ENCODE measurements at places on chromosomes 2 and 18.

DNA sequence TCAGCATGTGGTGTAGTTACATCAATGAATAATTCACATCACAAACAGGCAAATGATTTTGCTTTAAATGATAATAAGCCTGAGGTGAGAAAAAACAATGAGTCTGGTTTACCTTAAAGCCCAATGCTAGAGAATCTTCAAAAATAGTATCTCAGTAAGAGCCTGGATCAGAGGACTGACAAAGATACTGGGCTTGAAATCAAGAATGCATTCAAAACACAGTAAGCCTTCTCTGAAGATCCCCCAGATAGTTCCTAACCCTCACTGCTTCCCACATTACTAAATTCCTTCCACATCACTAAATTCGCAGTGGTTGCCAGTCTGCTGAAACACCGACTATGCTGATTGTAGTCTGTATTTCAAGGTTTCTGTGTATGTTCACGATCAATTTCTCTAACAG, 514.9 kb downstream of the SUCLG1 start:
- DNase-seq = no peak

- DNase-seq = no peak
These were observed 60.7 kb downstream of the DGKD start for GRCh38 chr2:233414777-233415570.

DNA sequence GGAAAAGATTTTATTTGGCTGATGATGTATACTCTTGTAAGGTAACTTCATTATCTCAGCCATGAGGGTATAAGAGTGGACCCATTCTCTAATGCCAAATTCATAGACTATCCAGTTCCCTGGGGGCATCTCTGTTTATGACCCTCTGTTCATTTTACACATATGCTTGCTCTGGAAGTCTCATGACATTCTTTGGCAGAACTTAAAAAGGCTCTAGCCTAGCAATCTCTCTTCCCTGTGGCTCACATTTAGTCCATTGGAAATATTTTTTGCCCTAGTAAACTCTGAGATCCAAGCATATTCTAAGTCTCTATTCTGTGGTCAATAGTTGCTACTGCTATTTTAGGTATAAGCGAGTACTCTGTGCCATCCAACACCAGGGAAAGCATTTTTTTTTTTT, 1201.8 kb upstream of the ZEB2 start:
- DNase-seq = no peak

DNA sequence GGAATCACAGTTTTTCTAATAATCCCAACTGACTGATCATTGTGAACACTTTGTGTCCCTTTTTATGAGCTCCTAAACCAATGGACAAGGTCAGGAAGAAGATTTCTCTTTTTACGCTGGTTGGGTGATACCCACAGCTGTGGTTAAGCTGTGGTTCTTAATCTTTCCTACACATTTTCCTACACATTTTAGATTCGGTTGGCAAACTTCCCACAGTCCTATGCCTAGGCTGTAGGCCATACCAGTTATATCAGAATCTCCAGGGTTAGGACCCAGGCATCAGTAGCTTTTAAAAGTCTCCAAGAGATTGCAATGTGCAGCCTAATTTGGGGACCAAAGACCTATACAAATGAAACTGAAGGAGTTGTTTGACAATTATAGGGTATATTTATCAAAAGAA, 203.0 kb downstream of the SP3 start:
- peak; percentile 71 for DNase-seq

- DNase-seq = no peak
These were observed 17.1 kb downstream of the GYPC start for GRCh38 chr2:126672980-126673605.

DNA sequence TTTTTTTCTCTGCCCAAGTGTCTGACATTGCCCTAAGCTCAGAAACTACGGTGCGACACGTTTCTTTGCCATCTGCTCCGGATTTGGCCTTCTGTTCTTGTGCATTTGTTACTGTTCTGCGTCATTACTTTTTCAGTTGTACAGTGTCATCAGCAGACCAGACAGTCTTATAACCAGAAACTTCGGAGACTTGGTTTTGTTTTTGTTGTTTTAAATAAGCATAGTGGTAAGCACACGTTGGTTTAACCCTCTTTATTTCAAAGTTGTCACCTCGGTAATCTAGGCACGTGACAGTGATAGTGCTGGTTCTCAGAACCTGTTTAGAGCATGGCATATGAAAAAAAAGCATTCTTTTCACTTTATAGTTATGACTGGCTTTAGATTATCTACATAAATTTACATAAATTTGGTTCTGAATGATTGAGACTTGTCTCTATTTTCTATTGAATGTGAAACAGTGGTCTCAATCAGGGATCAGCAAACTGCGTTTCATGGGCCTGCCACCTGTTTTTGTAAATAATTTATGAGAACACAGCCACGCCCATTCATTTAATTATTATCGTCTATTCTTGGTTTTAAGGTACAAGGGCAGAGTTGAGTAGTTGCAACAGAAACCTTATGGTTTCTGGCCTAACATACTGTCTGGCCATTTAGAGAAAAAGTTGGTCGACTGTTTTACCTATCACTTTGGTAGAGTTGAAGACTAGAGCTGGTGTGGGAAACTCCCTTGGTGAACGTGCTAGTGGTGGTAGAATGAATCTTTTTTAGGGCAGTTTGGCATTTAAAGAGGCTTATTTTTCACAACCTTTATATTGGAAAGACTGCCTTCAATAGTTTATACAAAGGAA, 106.5 kb downstream of the ZNF532 start:
- no peak for DNase-seq

DNA sequence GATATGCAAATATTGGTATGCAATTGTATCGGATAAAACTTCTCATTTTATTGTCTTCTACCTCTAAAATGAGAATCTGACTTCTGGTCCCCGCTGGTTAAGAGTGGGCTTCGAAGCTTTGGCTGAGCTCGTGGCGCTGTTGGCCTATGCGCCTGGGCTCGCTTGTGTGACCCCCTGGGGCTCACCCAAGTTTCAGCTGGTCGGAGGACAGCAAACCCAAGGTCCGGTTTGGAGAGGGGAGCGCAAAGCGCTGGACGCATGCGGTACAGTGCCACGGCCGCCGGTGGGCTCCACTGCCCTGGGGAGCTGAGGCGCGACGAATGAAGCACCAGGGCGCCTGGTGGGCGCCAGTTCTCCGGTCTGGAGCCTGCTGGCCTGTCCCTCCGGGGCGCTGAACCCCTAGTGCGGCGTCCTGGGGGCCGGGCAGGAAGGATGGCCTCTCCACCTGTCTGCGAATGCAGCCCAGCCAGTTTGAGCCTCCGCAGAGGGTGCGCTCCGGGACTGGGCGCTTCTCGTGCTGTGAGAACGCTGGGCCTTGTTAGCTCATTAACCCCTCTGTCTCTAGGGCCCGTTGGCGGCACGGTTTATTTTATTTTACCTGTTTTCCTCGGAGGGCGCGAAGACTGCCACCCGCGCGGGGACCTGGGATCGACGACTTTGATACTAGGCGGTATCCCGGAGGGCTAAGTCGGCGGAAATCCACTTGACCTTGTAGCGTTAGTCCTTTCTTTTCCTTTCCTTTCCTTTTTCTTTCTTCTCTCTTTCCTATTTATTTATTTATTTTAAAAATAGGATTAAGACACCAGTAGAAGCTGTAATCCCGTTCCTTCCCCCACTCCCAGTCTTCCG, 10.4 kb downstream of the MEIS1 start:
- DNase-seq = peak; percentile 75

- no peak for DNase-seq
These were observed 201.2 kb downstream of the NBAS start for GRCh38 chr2:15359716-15360531.

- DNase-seq = no peak
These were observed 53.2 kb downstream of the SMAD7 start for GRCh38 chr18:48897531-48897930.
